ENCODE measurements at places on chromosomes 2 and 18.

DNA sequence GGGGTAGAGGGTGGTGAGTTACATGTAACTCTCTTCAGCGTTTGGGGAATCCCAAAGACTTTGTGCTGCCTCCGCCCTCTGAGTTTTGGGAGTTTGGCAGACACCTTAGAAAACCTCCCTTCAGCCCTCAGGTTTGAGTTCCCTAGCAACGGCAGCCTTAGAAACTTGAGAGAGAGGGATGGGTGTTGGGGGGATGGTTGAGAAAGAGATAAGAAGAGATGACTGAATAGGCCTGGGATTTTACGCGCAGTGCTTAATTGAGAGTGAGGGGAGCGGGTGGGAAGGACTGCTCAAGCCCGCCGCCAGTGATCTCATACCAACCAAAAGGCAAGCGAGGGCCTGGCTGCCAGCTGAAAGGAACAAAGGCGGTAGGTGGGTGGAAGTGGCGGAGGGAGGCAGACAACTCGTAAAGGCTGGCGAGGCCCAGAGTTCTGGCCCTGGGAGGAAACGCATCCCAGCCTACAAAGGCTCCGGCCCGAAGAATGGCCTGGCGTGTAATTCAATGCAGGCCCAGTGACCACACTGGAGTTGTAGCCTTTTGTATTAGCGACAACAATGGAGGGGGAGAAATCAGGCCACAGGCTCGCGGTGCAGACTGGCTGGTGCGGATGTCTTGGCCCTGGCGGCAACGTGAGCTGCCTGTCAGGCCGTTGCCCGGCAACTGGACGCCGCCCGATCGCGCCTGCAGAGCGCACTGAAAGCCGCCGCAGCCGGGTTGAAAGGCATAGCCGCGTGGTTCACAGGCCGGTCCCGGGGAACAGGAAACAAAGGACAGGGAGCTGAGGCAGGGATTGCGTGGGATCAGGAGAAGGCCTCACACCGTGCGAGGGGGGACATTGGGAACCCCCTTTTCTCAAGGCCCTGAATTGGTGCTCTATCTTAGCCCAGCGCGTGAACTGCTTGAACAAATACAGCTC is 39.9 kb upstream of the DARS1 start:
- no peak for DNase-seq

DNA sequence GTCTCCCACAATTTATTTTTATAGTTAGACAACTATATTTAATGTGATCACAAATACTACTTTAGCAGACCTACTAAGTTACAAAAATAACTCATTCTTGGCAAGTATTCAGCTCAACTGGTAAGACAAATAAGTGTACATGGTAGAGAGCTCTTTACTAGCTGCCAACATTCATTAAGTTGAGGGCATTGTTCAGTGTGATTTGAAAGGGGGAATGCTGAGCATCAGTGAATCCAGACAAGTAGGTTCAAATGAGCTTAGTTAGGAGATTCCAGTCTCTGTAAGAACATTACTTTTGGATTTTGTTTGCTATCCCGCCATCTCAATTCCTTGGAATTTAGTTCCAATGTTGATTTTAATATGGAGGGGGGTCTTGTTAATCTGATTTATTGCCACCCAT is 187.3 kb upstream of the LYPD1 start:
- no peak for DNase-seq

GRCh38 chr2:3125761-3126130 is 251.9 kb downstream of the EIPR1 start:
- DNase-seq = no peak

GRCh38 chr2:43708891-43709290 is 32.7 kb upstream of the C1GALT1C1L start:
- no peak for DNase-seq

- peak; percentile 44 for DNase-seq
These were observed 21.4 kb upstream of the BARD1 start for GRCh38 chr2:214830794-214831346.

DNA sequence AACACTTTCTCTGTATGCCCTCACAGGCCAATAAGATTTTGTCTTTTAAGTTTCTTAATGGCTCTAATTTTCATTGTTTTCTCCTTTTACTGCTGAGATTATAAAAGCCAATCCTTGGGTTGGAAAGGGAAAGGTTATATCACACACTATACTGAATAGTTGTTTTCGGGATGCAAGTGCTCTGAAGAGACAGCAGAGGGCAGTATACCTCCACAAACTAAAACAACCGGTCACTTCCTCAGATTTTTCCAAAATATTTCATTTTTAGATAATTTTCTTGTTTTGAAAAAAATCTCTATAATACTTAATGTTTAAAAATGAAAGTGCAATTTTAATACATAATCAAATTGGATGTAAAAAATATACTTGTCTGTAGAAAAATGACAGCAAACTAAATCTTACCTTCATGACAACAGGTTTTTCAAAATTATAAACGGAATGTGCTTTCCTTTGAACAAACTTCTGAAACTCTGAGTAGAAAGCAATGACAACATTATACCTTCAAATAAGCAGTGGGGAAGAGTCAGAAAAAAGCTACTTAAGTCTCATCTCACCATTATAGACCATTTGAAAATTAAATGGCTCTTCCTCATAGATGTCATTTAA is 82.7 kb downstream of the ORC4 start:
- DNase-seq = peak; percentile 57

DNA sequence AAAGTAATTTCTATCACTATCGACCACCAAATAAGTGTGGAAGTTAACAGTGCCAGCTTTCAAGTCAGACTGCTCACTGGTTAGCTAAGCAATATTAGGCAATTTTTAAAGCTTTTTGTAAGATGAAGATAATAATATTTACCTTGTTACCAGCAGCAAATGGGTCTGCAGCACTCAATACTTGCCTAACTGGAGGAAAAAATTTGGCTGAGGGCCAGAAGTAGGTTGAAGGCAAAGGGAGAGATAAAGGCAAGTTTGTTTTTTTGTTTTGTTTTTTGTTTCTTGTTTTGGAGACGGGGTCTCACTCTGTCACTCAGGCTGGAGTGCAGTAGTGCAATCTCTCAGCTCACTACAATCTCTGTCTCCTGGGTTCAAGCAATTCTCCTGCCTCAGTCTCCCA is 675.9 kb downstream of the DPP10 start:
- DNase-seq = no peak

- DNase-seq = no peak
These were observed 46.6 kb downstream of the ZNF532 start for GRCh38 chr18:58911241-58911640.

- DNase-seq = no peak
These were observed 19.4 kb upstream of the ATP6V1B1 start for GRCh38 chr2:70916291-70916690.

DNA sequence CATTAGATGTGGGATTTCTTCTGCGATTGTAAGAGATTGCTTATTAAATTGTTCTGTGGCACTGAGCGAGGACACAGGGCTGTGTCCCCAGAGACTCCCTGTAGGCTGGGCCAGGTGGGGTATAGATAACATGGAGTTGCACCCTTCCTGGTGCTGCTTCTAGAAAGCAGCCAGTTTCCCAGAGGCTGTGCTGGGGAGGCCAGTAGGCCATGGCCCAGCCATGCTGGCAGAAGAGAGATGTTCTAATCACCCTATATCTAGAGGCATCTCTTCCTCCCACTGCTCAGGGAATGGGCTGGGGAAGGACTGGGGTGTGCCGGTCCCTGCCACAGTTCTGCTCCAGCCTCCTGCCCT is 66.9 kb downstream of the HS1BP3 start:
- no peak for DNase-seq

- DNase-seq = no peak
These were observed 43.2 kb upstream of the LOXHD1 start for GRCh38 chr18:46700066-46700824.

DNA sequence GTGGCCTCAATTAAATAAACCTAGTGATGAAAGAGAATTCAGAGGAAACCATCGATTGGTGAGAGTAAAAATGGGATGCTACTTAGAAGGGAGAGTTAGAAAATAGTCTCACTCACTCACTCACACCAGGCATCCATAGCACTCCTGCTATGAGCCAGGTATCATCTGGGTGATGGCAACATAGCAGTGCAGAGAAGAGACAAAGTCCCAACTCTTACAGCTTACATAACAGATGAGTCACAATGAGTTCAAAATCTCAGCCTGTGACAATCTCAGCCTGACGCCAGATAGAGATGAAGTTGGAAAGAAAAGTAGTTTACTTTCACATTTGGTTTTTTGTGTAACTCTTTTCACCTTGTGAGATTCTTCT is 55.4 kb upstream of the THOC1 start:
- no peak for DNase-seq

DNA sequence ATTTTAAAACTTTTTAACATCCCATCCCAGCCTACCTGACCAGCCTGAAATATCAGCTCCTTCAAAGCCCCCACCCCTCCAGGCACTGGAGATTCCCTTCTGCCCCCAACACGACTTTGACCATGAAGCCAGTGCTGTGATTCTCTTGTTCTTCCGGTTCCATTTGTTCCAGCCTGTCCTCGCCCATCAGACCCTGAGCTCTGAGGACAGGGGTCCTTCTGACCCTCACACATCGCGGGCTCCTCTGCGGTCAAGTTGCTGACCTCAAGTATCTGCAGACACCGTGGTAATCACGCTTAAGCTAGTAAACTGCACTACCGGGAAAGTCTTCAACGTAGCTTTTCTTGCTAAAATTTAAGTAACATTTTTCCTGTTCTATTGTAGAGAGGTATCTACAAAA is 282.2 kb upstream of the SALL3 start:
- DNase-seq = no peak

DNA sequence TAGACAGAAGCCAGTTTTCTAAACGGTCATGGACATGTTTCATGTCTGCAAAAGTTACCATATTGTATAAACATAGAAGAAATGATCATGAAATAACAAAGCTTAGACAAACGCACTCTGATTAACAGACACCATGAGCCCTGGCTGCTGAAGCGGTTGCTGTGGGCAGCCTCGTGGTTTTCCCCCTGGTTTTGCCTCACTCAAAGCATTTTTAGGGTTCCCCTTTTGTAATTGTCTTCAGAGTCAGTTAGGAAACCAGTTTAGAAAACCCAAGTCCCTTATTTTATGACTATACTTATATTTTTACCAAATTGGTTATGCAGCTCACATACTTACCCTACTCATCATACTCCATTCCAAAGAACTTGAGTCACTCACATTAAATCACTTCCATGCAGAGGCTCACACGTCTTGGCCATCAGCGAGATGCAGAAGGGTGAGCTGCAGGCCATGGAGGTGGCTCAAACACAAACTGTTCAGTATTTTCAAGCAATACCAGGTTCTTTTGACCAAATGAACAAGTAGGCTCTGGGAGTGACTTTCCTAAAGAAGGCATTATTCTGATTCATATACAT is 105.6 kb upstream of the SALL3 start:
- no peak for DNase-seq

DNA sequence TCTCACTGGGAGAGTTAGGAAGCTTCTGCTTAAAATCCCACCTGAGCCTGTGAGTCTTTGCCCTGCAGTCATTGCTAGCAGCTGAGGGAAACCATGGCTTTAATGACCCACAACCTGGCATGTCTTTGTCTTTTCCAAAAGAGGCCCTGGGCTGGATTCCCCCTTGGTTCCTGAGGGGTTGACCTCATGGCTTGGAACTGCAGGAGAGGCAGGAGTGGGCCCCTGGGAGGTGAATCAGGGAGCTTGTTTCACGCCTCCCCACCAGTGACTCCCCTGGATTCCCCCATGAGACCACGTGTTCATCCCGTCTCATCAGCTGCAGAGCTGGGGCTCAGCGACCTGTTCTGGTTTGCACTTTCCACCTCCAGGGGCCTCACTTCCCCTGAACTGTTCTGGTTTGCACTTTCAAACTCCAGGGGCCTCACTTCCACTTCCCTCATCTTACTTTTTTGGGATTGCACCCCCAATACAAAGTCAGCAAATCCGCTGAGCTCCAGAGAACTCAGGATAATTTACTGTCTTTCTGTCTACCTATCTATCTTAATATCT is 58.5 kb upstream of the TMEM18 start:
- no peak for DNase-seq

DNA sequence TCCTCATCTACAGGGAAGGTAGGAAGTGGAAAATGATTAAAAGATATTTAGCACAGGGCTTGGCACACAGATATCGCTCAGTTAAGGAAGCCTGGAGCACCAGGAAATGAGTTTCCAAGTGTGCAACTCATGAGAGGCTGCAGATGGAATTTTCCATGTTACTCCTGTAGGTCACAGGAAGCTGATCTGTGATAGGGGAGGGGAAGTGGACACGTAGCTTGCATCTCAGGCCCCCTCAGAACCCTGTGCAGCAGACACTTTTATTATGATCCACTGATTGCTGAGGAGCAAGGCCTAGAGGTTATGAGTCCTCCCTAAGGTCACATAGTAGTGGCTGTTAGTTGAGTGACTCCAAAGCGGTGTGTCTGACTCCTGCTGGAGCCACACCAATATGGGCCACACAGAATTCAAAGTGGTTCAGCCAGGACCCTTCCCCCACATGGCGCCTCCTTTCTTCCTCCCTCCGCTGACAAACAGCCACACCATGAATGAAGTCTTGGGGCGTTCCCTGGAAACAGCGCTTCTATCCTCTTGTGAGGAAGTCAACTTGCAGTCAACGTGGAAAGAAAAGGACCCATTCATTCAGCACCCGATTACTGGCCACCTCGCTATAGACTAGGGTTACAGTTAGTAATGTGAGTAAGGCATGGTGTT is 21.5 kb downstream of the DYSF start:
- no peak for DNase-seq

GRCh38 chr18:5286525-5286924 is 9.0 kb downstream of the ZBTB14 start:
- no peak for DNase-seq

- peak; percentile 15 for DNase-seq
These were observed 63.5 kb upstream of the AGPS start for GRCh38 chr2:177329064-177329463.

GRCh38 chr2:11292464-11293255 is 51.8 kb downstream of the ROCK2 start:
- no peak for DNase-seq

GRCh38 chr2:45121236-45121927 is 112.1 kb upstream of the SIX2 start:
- no peak for DNase-seq

- DNase-seq = no peak
These were observed 17.7 kb upstream of the HNRNPLL start for GRCh38 chr2:38620282-38620977.

DNA sequence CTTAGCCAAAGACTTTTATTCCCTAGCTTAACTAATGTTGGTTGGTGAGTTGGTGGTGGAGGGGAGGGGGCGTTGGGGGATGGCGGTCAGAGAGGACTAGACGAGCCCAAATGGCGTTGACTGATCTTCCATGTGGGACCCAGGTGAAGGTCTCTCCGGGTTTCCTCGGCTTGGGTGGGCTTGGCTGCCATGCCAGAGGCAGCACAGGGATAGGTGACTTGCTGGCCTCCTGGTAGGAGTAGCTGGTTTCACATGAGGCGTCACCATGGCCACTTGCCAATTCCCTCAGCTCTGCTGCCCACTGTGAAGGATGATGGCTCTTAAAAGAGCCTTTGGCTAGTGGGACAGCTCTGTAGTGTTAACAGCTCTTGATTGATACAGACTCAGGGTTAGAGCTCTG is 1337.0 kb upstream of the FAM98A start:
- no peak for DNase-seq

GRCh38 chr2:233919938-233920337 is 2.8 kb downstream of the TRPM8 start:
- DNase-seq = no peak

GRCh38 chr2:168736649-168737445 is 65.6 kb upstream of the NOSTRIN start:
- DNase-seq = no peak

Data from SK-MEL-5 (cell line).